Activated naive CD4-positive, alpha-beta T cell treated with anti-CD3 and anti-CD28 coated beads, Interleukin-2, amount 10 ng/mL, durations not matched to agents 7 days and 5 days (primary cell): ENCODE measurements at places on chromosomes 7 and 10.

DNA sequence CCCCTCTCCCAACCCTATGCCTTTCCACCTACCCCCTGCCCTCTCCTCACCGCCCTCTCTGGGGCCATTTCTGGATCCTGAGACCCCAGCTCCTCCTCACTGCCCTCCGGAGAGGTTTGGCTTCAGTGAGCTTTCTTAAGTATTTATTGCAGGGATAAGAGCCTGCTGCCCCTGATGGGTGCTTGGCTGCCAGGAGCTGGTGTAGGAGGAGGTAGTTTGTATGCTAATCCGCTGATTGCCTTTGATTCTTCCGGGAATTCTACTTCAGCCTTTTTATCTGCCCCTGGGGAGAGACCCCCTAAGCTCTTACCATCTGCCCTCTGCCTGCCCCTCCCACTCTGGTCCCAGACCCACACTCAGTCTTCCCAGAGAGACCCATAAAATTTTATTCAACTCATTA is 263.5 kb upstream of the PODXL start:
- H3K36me3 ChIP-seq, result no peaks in the 10 kb centered on the region
- H3K4me3 ChIP-seq, result no peak overlapping the region
- no peaks in the 10 kb centered on the region for H3K4me1 ChIP-seq

GRCh38 chr7:48031111-48031510 is 2.2 kb upstream of the SUN3 start:
- no peak for DNase-seq
- peaks cover 10% of the 10 kb centered on the region for H3K4me1 ChIP-seq
- H3K27ac ChIP-seq, result no peak overlapping the region
- no peak overlapping the region for H3K4me3 ChIP-seq
- no peaks in the 10 kb centered on the region for H3K36me3 ChIP-seq

DNA sequence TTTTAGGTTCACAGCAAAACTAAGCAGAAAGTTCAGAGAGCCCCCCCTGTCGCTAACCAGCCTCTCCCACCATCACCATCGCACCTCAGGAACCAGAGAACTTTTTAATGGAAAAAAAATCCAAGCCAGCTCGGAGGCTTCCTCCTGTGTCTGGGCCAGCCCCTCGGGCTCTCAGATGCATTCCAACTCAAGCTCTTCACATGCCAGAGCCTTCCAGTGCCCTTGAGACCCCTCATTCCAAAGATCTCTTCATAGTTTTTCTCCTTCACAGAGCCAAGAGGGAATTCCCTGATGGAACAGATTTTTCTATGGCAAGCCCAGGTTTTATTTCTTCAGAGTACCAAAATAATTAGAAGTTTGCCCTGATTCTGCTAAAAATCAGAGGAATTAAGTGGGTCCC is 153.4 kb upstream of the LANCL2 start:
- H3K27me3 ChIP-seq, result peaks cover 11% of the 10 kb centered on the region
- H3K36me3 ChIP-seq, result no peaks in the 10 kb centered on the region
- DNase-seq, result no peak
- no peaks in the 10 kb centered on the region for H3K4me1 ChIP-seq
- no peak overlapping the region for H3K4me3 ChIP-seq

DNA sequence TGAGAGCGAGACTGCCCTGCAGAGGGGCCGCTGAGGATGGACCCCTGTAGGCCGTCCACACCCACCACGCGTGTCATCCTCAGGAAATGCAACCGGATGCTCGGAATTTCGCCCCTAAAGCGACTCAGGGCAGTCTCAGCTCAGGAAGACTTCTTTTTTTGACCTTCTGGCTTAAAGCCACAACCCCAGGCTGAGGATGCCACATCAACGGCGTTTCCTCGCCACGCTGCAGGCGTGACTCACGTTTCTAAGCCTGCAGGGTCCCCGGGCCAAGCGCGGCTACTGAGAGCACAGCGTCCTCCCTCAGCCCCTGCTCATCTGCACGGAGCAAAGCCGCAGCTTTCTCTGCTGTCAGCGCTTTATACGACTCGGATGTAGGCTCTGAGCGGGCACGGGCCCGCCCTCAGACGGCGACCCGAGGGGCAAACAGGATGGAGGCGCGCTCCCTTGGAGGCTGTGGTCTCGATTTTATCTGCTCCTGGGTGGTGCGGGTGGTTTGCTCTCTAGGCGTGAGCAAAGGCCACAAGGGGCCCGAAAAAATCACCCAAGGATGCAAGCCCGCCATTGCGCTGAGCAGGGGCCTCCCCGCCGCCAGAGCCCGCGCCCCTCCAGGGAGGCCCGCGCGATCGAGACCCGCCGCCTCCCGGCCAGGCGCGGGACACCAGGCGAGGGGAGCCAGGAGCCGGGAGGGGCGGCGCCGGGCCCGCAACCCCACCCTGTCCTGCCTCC is 726 bp upstream of the INSIG1 start:
- peaks cover 41% of the 10 kb centered on the region for H3K36me3 ChIP-seq
- peaks cover 49% of the 10 kb centered on the region for H3K4me1 ChIP-seq
- H3K4me3 ChIP-seq, result peak overlapping the region; percentile 80
- H3K27me3 ChIP-seq, result peaks cover 7% of the 10 kb centered on the region
- peak; percentile 90 for DNase-seq
- H3K27ac ChIP-seq, result peak overlapping the region; percentile 95

GRCh38 chr10:113643183-113643582 is 20.7 kb downstream of the NRAP start:
- no peak for DNase-seq
- H3K4me1 ChIP-seq, result no peaks in the 10 kb centered on the region
- H3K36me3 ChIP-seq, result no peaks in the 10 kb centered on the region
- H3K27ac ChIP-seq, result no peak overlapping the region

- H3K4me3 ChIP-seq, result no peak overlapping the region
- H3K36me3 ChIP-seq, result peaks cover 1% of the 10 kb centered on the region
- no peaks in the 10 kb centered on the region for H3K4me1 ChIP-seq
- H3K27ac ChIP-seq, result no peak overlapping the region
These were observed 476.4 kb downstream of the PTPRN2 start for GRCh38 chr7:158111049-158111751.

- no peak overlapping the region for H3K27ac ChIP-seq
- H3K36me3 ChIP-seq, result peaks cover 16% of the 10 kb centered on the region
- DNase-seq, result no peak
- no peak overlapping the region for H3K4me3 ChIP-seq
These were observed 297.0 kb upstream of the PITRM1 start for GRCh38 chr10:3469639-3470020.

DNA sequence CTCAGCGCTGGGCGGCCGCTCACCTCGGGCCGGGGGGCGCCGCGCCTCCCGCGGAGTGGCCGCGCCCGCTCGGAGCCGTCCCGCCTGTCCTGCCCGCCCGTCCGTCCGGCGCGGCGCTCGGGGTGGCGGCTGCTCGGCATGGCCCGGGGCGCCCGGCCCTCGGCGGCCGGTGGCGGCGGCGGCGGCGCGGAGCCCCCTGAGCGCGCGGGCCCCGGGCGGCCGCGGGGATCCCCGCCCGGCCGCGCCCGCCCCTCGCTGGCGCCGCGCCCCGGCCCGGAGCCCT is 338 bp downstream of the SDK1 start:
- no peak overlapping the region for H3K4me3 ChIP-seq
- no peak for DNase-seq
- H3K4me1 ChIP-seq, result peaks cover 12% of the 10 kb centered on the region
- no peaks in the 10 kb centered on the region for H3K36me3 ChIP-seq
- peaks cover 57% of the 10 kb centered on the region for H3K27me3 ChIP-seq

- no peak overlapping the region for H3K4me3 ChIP-seq
- no peaks in the 10 kb centered on the region for H3K27me3 ChIP-seq
These were observed 326.0 kb upstream of the MTPN start for GRCh38 chr7:136303162-136303561.

- no peak overlapping the region for H3K27ac ChIP-seq
- H3K27me3 ChIP-seq, result peaks cover 3% of the 10 kb centered on the region
- no peak overlapping the region for H3K4me3 ChIP-seq
- no peaks in the 10 kb centered on the region for H3K4me1 ChIP-seq
These were observed 346.8 kb downstream of the ABCA13 start for GRCh38 chr7:48518092-48518491.

GRCh38 chr10:108250936-108251620 is 1086.6 kb upstream of the SORCS1 start:
- no peaks in the 10 kb centered on the region for H3K36me3 ChIP-seq
- no peaks in the 10 kb centered on the region for H3K27me3 ChIP-seq
- no peak overlapping the region for H3K27ac ChIP-seq
- H3K4me1 ChIP-seq, result no peaks in the 10 kb centered on the region
- no peak overlapping the region for H3K4me3 ChIP-seq
- DNase-seq, result no peak

DNA sequence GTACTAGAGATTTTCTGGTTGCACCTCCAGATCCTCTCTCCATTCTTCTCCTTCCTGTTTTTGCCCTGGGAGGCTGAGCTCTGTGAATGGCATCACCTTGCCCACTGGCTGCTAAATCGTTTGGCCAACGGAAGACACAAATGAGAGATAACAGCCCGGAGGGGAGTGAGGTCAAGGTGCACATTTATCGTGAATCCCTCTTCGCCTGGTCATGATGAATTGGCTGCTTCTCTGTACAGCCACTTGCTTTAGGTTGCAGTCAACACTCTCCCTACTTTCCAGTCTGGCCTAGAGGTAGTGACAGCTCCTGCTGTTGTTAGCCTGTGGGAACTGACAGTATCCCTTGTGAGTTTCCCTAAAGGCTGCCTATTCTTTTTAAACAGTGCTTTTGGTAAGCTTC is 85.4 kb upstream of the CHCHD3 start:
- H3K4me3 ChIP-seq, result no peak overlapping the region
- no peaks in the 10 kb centered on the region for H3K36me3 ChIP-seq
- no peaks in the 10 kb centered on the region for H3K27me3 ChIP-seq
- H3K27ac ChIP-seq, result no peak overlapping the region
- DNase-seq, result no peak
- no peaks in the 10 kb centered on the region for H3K4me1 ChIP-seq

- H3K4me3 ChIP-seq, result no peak overlapping the region
- H3K27ac ChIP-seq, result no peak overlapping the region
- DNase-seq, result no peak
- no peaks in the 10 kb centered on the region for H3K27me3 ChIP-seq
- H3K4me1 ChIP-seq, result no peaks in the 10 kb centered on the region
These were observed 122.3 kb downstream of the ACTR3B start for GRCh38 chr7:152881893-152882292.

DNA sequence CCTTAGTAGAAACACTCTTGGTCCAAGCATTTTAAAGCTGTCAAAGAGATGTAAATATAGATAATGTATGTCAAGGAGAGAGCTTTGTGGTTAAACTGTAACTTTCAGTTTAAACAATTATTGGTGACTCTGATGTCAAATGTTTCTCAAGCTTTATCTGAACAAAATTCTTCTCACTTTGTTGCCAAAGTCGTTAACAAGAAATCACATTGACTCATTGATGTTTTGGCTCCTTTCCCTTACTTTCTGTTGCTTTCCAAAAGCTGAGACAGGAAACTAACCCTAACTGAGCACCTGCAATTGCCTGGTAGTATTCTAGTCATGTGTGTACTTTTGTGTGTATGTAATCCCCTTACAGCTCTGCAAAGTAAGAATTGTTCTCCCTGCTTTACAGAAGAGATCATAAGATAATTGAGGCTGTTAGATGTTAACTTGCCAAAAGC is 108.5 kb downstream of the CFTR start:
- H3K36me3 ChIP-seq, result no peaks in the 10 kb centered on the region
- H3K4me3 ChIP-seq, result no peak overlapping the region
- H3K27ac ChIP-seq, result no peak overlapping the region
- no peaks in the 10 kb centered on the region for H3K4me1 ChIP-seq
